Frontal cortex (tissue), 4 donors: ENCODE measurements at places on chromosomes 7 and 10. TPM values are rescaled to one million over a fixed set of nuclear protein-coding genes. Genes with fewer than 3 reads are reported as not detected.

LRRC61 gene
- total RNA-seq = 13.5 TPM

SPRN gene
- total RNA-seq = 6.1 TPM

MRC1 gene
- 3.7 TPM for total RNA-seq

C7orf33 gene
- total RNA-seq = not detected

DOCK4 gene
- 70.9 TPM for total RNA-seq

CYP3A7 gene
- not detected for total RNA-seq

SYNPO2L gene
- not detected for total RNA-seq

UCMA gene
- total RNA-seq = not detected

NACAD gene
- 4.9 TPM for total RNA-seq

ZNF467 gene
- 1.6 TPM for total RNA-seq
